ENCODE measurements at places on chromosomes 5 and 9.

- no peak for DNase-seq
Measured at GRCh38 chr9:126501383-126502331, 112.1 kb upstream of the LMX1B start.

- no peak for DNase-seq
Measured at GRCh38 chr5:26553079-26553478, 485.3 kb downstream of the CDH9 start.

DNA sequence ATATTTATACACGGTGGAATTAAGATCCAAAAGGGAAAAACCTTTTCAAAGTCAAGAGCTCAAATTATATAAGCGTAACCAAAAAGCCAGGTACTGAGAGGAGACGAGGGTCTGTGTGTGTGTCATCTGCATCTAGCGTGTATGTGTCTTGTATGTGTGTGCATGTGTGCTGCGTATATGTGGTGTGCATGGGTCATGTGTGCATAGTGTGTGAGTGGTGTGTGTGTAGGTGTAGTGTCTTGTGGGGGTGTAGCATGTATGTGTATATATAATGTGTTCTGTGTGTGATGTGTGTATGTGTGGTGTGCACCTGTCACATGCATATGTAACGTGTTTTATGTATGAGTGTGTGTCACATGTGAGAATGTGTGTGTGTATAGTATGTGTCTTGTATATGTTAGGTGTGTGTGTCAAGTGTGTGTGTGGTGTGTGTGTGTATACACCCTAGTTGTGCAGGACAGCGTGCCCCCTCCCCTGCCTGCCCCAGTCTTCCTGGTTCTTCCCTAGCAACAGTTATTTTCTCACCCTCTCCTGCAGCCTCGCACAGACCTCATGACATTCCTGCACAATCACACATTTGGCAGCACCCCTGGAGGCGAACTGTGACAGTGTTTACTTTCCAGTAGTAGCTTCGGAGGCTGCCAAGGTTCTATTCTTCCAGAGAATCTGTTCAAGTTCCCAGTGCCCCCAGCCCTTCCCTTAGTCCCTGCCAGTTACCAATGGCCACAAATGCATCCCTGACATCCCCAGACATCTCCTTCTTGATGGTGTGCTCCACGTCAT lies 27.1 kb upstream of the TNIP1 start:
- DNase-seq = no peak

DNA sequence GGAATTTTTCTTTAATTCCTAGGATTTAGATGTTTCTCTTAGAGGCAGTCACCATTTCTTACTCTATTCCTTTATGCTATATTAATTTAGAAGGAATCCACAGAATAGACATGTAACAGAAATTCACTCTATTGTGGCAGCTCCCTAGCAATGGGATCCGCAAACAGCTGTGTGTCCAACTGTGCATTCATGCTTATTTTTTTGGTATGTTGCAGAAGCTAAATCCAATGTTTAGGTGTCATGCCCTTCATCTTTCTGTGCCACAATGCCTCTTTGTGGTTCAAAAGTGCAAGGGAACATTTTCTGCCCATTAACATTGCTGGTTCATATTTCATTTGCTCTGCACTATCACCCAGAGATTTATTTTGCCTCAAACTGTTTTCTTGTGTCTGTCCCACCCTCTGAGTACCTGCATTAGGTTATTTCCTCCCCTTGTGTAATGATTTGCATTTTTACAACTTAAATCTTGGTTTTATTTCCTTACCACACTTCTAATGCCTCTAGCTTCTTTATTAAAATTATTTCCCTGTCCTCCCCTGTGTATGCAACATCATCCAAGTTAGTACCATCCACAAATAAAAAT lies 816.5 kb downstream of the EFNA5 start:
- DNase-seq = no peak

DNA sequence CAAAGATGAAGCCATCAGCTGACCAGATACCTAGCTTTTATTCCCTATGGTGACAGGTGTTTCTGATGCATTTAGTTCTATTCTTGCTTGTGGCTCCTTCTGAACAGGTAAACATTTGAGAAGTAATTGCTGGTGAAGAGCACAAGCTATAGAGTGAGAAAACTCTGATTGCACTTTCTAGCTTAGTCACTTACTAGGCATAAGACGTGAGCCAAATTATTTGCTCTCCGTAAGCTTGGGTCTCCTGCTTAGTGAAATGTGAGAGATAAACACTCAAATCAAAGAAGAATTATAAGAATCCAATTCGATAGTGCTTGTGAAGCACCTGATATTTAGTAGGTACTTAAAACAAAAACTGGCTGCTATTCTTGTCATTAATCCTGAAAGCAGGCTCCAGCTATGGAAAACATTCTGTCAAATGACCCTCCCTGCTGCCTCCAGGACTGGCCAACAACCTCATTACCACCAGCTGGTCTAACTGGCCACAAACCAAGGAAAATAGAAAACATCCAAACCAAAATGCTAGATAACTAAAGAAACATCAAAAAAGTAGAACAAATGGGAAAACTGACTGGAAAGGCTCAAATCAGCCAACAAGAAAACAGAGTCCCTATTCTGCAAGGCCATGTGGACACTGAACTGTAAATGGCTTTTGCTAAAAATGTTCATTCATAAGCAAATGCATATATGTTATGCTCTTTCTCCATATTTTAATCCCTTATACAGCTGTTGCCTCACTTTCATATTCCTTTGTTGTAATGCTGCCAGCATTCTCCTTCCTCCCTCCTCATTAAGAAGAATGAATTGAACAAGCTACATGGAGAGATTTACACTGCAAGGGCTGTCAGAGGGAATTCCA lies 616.1 kb downstream of the DTWD2 start:
- no peak for DNase-seq

DNA sequence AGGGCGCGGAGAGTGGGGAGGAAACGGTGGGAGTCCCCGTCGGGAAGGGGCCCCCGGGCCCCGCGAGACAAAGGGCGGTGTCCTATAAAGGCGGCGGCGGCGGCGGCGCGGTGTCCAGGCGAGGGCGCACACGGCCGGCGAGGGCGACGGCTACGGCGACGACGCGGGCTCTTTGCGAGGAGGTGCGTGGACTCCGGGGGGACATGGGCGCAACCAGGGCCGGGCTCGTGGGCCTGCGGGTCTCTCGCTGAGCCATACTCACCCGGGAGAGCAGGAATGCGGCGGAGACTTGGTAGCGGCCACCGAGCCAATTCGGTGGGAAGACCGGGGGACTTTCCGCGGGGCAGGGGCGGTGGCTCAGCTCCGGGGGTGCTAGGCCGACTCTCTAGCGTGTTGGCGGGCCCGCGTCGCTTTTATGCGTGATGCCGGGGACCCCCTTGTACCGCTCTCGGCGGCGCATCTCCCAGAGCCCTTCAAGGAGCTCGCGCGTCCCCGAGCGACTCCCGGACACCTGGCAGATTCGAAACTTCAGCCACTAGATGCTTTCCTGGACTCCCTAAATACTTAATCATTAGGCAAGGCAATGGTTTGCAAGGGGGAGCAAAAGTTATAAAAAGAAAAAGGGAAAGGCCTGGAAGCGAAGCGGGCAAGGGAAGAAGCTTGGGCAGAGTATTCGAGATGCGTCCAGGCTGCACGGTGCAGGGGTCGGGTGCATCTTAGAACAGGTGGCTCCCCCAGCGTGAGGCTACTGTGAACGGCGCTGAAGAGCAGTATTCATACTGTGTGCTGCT lies 5.9 kb upstream of the TAL2 start:
- no peak for DNase-seq

DNA sequence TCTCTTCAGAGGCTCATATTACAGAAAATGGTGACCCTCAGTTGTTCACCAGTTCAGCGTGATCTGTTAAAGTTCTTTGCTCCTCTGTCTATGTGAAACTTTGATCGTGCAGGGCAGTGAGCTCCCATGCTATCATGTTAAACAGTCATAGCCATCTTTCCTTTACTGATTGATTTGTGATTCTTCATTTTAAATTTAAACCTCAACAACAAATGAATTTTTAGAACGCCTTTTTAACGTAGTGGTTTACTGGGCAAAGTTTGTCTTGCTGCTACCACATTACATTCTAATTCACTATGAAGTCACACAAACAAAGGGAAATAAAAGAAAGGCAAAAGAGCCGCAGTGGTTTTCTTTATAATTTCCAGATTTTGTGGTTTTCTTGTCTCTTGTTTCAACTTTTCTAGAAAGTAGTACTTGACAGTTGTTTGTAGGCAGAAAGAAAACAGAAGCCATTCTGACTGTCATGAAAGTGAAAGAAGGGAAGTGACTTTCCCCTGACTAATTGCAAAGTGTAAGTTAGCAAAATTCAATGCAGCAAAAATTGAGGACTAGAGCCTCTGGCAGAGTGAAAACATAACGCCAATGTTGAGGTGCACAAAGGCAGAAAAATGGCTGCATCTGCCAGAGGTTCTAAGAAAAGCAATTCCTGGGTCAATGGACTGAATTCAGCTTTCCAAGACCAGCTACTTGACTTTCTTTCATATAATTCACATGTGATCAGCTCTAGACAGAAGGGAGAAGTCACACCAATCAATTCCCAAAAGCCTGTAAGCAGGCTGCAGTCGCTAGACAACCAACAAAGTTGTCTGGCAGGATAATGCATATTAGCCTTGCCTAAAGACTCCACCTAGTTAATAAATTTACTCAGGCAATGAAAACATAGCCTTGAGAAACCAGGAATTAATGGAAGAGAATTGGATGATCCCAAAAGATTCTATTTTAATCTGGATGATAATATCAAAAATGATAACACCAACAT lies 7.1 kb upstream of the IFNA6 start:
- DNase-seq = no peak

- DNase-seq = no peak
Measured at GRCh38 chr5:174204535-174205313, 159.2 kb downstream of the NSG2 start.

DNA sequence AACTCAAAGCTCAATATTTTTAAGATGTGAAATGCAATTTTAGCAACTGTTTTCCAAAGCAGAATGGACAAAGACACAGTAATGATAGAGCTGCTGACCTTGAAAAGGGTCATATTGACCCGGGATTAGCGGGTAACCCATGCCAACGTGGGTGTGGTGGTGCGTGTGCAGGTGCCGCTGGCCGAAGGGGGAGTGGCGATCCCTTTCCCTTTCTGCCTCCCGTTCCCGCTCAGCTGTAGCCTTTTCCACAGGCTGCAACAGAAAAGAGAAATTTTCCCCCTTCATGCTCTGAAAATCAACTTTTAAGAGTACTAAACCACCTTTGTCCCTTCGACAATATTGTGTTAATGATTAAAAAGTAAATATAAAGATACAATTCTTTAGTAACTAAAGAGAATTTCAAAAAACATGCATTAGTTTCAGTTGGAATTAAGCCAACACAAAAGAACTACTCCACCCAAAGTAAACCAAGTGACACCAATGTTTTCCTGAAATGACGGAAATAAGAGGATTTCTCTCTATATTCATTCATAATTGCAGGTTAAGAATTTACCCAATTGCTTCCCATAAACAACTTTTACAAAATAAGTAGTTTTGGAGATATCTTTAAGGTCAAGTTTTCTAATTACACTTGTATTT lies 105.2 kb downstream of the ZNF608 start:
- DNase-seq = no peak

- no peak for DNase-seq
Measured at GRCh38 chr5:143445776-143446175, 42.3 kb upstream of the NR3C1 start.

GRCh38 chr5:62780888-62781287 lies 202.3 kb downstream of the LRRC70 start:
- no peak for DNase-seq

DNA sequence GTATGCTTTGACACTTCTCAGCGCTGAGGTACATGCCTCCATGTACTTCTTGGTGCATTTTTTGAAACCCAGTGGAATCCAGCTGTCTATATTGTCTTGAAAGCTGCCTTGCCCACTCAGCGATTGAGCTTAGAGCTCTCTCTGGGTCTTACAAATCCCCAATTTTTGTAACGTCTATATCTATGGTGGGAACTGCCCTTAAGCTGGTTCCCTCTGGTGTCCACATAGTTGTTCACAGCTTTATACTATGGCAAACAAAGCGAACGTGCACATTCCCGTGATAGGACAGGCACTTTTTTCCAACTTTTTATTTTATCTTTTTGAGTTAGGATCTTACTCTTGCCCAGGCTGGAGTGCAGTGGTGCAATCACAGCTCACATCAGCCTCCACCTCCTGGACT lies 20.9 kb downstream of the CDHR2 start:
- DNase-seq = no peak

- no peak for DNase-seq
Measured at GRCh38 chr9:36118706-36119105, 17.8 kb upstream of the GLIPR2 start.

DNA sequence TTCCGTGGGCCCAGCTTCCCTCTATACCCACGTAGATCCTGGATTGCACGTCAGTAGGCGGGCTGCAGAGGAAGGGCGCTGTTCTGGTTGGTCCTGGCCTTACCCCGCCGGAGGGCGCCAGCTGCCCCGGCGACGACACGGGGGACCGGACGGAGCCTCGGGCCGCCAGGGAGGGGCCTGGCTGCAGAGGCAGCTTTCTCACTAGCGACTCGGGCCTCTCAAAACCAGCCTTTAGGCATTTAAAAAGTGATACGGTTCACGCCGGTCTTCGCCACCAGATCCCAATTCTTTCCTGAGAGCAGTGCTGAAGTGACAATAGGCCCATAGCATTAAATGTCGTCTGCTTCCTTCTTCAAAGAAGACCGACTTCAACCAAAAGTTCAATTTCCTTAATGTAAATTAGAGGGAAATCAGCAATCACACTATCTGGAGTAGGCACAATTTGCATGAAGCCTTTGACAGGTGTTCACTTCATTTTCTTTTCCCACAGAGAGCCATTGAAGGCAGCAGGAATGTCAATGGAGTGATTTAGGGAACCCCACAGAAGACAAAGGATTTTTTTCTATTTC lies 17.6 kb upstream of the UBE2D2 start:
- no peak for DNase-seq

- DNase-seq = no peak
Measured at GRCh38 chr5:148384380-148384737, 601 bp downstream of the FBXO38 start.

DNA sequence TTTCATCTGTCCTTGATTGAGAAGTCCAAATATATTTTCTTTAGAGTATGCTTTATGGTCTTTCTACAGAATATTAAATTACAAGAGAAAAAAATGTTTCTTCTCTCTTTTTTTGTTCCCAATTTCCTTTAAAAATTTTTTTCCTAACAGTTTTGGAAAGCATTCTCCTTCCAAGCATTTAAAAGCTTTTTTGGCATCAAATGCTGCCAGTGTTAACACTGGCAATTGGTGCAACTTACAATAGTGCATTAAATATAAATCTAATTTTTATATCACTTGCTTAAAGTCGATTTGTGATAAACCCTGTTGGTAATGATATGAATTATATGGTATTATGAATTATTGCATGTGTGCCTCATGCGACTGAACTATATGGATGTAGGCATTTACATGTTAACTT lies 165.9 kb upstream of the ELL2 start:
- DNase-seq = no peak

GRCh38 chr9:93028448-93029006 lies 30.0 kb upstream of the SUSD3 start:
- peak; percentile 33 for DNase-seq
